HCEC 1CT (cell line): ENCODE measurements at places on chromosomes 16 and 17.

- no peak for DNase-seq
Observed at GRCh38 chr17:68849673-68850610, 105.2 kb downstream of the ABCA8 start.

DNA sequence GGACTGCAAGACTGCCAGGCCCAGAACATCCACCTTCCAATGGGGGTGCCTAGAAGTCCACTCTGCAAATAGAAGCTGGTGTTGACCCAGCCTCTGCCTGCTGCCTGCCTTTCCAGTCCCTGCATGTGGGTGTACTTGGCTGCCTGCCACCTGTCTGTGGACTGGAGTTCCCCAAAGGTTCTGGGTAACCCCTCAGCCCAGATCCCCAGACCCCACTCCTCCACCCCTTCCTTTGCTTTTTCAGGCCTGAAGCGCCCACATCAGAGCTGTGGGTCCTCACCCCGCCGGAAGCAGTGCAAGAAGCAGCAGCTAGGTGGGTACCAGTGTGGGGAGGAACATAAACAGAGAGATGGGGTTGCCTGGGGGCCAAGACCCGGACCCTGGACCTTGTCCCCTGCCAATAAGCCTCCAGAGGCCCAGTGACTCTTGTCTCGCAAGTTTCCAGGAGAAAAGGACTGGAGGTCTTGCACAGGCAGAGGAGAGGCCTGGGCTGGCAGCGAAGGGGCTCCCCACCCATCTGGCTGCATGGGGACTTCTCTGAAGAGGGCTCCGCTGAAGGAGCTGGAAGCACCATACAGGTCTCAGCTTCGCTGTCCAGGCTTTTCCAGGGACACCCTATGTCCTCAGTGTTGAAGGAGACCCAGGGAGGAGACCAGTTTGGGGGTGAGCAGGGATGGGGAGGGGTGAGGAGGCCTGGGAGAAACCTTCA, 34.3 kb downstream of the NLRC5 start:
- no peak for DNase-seq

DNA sequence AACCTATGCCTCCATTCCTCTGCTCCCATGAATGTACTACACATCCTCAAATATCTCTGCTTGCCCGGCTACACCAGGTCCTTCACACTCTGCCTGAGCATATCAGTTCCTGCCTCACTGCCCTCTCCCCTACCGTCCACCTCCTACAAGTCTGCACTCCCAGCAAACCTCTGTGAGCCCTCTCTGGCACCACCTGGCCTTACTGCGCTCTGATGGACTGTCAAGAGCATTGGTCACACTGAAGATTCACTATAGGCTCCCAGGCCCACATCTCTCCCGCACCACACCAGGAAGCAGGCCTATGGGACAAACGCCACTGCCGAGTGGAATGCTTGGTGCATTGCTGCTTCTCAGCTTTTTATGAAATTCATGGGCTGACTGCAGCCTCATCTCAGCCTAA, 8.9 kb downstream of the GINS2 start:
- no peak for DNase-seq

GRCh38 chr16:49848530-49848929, 7.4 kb downstream of the ZNF423 start:
- no peak for DNase-seq

DNA sequence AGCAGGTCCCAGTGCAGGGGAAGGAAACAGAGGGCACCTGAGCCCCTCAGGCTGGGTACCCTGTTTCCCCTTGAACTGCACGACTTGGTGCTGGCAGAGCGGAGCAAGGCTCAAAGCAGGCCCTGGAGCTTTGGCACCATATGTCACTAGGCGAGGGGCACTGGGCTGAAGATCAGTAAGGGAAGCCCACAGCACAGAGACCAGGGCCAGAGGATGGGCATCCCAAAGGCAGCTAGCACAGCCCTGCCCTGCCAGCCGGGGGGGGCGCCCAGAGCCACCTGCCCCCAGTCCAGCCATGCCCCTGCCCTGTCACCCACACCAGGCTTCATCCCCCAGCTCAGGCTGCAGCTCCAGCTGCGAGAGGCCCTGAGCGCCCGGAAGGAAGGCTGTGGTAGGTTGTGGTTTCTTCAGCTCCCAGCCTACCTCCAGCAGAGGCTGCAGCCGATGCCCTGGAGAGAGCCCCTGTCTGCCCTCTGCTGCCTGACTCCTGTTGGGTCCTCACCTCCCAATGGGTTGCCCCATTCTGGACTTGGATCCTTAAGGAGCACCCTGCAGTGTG, 10.9 kb downstream of the NHERF1 start:
- no peak for DNase-seq

- DNase-seq, result peak; percentile 13
Observed at GRCh38 chr17:61645920-61646319, 54.9 kb upstream of the NACA2 start.

DNA sequence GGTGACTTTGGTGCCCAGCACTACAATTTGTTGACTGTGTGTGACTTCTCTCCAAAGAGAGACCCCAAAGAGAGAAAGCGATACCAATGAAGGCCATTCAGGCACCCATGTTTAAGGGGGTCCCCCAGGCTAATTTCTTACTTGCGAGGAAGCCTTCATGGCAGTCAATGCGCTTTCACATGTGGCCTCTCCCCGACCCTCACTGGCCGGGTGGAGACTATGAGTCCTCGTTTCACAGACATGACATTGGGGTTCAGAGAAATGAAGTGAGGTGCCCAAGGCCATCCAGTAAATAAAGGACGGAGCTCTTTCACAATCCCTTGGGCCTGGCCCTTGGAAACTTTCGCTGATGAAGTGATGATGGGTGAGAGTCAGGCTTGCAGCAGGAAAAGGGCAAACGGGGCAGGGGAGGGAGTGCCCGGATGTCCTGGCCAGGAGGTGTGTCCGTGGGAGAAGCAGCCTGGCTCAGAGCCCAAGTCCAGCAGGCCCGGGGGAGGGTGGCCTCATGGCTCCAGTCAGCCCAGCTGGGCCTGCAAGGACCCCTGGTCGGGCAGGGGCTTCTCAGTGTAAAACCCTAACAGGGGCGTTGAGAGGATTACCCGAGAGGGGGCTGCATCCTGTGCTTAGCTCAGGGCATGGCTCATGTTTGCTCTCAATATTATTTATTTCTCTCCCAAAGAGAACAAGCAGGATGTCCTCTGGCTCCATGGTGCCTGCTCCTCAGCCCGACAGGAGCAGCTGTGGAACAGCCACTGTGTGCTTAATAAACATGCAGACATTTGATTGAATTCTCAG, 14.7 kb downstream of the TBX2 start:
- no peak for DNase-seq

DNA sequence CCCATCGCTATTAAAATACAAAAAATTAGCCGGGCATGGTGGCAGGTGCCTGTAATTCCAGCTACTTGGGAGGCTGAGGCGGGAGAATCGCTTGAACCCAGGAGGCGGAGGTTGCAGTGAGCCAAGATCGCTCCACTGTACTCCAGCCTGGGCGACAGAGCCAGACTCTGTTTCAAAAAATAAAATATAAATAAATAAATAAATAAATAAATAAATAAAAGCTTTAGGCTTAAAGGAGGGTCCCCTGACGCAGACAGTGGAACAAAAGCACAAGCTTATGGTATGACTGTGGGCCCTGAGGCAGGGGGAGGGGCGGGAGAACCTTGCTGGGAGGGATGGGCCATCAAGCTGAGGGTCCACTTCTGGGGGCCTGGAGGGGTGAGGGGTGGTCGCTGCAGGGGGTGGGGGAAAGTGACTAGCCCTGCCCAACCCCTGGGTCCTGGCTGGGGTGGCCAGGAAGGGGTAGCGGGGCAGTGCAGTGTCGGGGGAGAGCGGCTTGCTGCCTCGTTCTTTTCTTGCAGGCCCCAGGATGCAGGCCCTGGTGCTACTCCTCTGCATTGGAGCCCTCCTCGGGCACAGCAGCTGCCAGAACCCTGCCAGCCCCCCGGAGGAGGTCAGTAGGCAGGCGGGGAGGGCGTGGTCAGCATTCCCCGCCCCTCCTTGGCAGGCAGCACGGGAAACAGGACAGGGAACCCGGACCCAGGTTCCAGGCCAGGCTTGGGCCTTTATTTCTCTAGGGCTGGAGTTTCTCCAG, 4.7 kb downstream of the SERPINF1 start:
- DNase-seq, result no peak

- DNase-seq, result no peak
Observed at GRCh38 chr17:77968788-77969187, 10.3 kb downstream of the TNRC6C start.

DNA sequence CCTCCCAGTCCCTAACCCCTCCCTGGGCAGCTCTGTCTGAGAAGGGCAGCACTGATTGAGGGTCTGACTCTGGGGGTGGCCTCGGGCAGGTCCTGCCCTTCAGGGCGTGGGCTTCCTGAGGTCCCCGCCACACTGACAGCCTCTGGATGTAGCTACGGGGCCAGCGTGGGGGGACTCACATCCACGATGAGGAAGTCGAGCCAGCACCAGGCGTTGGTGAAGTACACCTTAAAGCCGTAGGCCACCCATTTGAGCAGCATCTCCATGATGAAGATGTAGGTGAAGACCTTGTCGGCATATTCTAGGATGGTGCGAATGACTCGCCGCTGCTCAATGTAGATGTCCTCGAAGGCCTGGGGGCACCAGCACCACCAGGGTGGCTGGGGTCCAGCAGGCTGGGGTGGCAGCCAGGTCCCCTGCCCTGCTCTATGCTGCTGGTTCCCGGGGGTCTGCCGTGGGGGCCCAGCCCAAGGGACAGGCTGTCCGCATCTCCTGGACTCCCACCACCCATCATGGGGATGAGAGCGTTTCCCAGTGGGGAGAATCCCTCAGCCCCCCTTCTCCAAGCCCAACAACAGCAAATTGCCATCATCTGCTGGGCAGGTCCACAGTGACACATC, 15.7 kb upstream of the CD79B start:
- DNase-seq, result no peak

DNA sequence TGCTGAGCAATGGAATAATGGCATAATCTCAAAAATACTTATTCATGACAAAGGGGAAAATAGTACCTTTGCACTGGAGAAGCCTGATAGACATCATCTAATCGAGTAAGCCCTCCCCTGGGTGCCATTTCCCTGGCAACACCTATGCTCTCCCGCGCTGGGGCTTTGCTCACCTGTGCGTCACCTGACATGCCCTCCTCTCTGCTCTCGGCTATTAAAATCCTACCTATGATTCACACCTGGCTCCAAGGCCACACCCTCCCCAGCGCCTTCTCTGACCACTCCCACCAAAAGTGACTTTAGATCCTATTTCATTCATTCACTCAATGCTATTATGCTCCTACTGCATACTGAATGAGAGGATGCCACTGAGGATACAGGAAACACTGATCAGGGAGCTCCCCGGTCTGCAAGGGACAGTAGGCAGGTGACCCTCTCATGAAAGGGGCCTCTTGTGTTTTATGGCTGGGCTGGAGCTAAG, 83.9 kb downstream of the NT5M start:
- DNase-seq, result no peak

GRCh38 chr16:79639576-79640311, 39.2 kb upstream of the MAF start:
- no peak for DNase-seq
